ENCODE measurements at places on chromosomes 3 and 15. TPM values are rescaled to one million over a fixed set of nuclear protein-coding genes. Genes with fewer than 3 reads are reported as not detected.

GRCh38 chr3:186303965-186304364 is 58.1 kb downstream of the DGKG start:
- DNase-seq: no peak

DNA sequence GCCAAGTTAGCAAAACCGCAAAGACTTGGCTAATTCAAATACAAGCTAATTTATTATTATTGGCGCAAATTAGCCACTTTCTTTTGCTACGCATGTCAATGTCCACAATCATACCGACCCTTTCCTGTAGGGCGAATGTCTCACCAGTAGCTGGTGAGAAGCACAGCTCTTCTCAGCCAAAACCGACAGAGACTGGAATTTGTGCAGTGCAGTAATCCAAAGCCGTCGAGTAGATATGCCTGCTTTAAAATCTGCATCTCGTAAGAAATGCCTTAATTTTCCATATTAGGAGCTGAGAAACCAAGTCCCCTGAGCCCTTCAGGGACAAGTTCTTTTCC is 614 bp upstream of the MINDY2 start:
- DNase-seq: peak; percentile 56

DNA sequence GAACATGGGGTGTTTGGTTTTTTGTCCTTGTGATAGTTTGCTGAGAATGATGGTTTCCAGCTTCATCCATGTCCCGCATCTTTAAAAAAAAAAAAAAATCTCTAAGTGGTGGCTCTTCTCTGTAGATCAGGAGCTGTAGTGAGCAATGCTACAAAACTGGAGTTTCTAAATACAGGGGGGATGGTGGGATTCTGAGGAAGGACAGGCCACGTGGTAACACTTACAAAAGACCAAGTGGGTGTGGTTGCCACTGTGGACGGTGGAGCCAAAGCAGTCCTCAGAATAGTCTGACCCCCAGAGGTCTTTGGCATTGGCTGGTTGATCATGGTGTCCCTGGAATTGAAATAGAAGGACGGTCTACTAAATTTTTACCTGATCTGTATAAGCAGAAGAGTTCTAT is 7.7 kb downstream of the CCRL2 start:
- no peak for DNase-seq

DNA sequence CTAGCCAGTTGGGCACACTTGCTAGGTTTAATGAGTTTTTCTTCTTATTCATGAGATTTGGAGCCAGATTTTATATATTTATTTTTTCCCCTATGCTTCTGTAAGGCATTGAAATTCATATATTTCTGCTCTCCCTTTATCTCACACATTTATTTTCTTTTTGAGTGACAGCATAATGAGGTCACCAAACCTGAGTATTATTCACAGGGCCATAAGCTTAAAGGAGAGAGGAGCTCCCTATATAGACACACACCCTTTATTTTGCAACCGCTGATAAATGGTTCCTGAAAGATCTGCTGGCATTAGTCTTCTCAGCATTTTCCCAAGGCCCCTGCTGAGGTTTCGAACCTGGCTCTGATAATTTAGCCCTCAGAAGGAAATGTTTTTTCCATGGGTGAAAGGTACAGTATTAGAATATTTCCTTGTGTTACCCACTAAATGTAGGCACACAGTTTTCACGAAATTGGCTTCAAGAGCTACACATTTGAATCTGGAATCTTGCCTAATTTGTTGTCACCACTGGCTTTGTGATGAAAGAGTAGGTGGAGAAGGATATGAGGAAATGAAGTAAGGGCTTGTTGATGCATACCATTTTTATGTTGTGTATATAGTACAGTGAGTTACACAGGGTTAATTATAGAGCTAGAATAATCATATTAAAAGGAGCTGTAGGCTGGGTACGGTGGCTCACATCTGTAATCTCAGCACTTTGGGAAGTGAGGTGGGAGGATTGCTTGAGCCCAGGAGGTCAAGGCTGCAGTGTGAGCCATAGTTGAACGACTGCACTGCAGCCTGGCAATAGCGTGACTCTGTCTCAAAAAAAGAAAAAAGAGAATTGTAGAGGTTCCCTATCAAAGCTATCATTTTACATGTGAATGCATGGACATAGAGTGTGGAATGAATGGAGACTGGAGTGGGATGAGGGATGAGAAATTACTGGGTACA is 6.5 kb downstream of the KLHL18 start:
- no peak for DNase-seq

CCRL2 gene
- 2.2 TPM for total RNA-seq

DNA sequence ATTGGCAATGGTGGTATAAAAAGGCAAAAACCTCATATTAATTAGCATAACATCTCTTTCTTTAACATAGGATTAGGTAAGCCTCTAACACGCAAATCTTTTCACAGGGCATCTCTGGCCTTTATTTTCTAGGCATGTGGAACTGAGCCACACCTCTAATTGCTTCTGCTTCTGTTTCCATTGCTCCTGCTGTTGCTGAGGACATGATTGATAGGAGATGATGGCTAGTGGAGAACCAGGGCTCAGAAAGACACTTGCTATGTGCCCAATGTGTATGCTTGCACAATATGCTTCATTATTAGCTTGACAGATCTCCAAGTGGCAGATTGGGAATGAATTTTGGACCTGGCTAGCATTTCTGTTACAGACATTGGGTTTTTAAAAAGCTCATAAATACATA is 114.5 kb downstream of the EPHA3 start:
- DNase-seq: no peak

ARGFX gene
- not detected for total RNA-seq

DNA sequence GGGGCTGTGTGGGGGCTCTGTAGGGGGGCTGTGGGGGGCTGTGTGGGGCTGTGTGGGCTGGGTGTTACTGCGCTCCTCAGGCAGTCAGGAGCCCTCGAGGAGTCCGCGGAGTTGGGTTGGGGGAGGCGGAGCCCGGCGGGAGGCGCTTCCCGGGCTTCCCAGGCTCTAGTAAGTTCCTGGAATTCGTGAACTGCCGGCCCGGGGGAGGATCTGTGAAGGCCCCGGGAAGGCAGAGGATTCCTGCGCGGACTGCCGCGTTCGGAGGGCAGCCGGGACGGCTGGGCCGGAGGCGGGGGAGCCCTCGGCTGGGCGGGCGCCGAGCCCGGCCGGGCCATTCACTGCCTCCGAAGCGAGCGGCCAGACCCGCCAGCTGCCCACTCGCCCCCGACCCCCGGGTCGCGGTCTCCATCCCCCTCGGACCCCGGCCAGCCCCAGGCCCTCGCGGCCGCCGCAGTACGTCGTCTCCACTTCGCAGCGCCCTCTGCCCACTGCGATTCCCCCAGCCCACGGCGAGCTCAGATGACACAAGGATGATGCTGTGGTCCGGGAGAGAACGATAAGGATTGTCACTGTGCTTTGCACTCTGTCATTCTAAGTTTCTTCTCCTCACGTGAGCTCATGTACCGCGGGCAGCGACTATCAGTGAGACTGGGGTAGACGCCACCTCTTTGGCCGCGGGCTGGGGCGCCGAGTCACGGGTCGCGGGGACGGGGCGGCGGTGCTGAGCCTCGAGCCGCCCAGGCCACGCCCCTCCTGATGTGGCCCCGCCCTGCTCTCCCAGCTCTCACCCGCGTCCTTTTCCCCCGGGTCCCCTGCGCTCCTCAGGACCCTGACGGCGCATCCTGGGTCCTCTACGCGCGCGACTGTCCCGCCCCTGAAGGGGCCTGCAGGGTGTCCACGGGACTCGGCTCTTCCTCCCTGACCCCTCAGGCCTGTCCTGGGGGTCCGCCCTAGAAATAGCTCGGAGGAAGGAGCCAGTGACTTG is 65.3 kb downstream of the KLF13 start:
- DNase-seq: peak; percentile 71

BSN gene
- total RNA-seq: 0.27 TPM

DNA sequence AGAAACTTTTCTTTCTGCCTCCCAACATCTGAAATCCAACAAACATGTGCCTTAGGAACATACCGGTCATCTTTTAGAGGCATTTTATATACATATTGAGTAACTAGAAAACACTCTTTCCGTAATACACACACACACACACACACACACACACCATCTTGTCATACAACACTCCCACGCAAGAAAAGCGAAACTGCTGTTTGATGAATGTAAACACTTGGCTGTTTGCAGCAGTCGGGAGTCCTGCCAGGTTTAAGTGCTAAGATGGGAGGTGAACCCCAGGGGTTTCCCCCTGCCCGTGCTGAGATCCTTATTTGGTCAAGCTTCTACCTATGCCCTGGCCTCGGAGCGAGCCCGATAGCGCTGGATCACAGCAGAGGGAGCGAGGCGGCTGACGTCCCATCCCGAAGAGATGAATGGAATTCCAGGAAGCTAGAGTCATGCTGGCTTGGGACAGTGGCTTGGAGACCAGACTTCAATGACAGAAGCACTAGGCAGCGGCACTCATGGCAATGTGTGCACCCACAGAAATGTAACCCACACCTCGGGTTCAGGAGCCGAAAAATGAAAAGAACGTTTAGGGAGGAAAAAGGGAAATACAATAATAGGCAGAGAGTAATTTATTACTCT is 1.3 kb upstream of the THBS1 start:
- no peak for DNase-seq

ABI3BP gene
- not detected for total RNA-seq

- no peak for DNase-seq
Measured at GRCh38 chr3:135166266-135166825, 371.3 kb downstream of the EPHB1 start.

GRCh38 chr15:74122403-74123130 is 7.8 kb upstream of the ISLR2 start:
- peak; percentile 77 for DNase-seq

Measured in OCI-LY7 (cell line).